ENCODE measurements at places on chromosomes 3 and 15.
A peak's percentile ranks its signal among the peaks of the same experiment; 100 is the strongest.

DNA sequence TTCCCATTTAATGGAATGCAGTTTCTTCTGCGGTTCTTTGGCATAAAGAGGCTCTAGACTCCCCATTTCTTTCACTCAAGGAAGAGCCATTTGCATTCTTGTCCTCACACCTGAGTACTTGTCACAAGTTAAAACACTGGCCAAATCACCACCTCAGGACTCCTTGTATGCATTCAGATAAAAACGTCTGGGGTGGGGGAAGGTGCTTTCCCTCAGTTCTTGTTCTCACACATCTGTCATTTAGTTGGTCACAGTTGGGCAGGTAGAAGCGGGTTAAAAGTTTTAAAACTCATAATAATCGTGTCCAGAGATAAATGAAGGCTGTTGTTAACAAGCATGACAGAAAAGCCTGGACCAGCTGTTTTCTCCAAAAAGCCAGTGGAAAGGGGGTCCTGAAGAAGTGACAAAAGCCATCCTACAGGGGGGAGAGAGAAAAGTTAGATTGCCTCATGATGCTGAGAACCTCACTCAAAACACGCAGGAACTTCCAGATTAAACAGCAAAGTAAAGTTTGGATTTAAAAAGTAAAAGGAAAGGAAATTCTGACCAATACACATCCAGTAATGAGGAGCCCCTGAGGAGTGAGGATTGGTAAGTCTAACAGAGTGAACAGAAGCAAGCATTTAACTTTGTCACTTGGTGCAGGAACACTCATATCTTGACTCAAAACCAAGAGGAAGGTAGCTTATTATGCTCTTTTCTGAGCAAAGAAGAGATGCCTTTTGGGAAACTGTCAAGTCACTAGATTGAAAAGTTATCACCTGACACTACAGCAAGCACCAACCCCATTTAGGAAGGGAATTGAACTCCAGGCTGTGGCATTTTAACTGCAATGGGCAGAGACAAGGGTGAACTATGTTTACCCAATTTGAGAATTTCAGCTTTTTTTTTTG is 2.8 kb downstream of the BCL2L10 start:
- no peak for DNase-seq

- no peak for DNase-seq
Observed at GRCh38 chr3:114829783-114830182, 317.3 kb downstream of the ZBTB20 start.

- DNase-seq: no peak
Observed at GRCh38 chr3:100360757-100361496, 26.4 kb downstream of the NIT2 start.

GRCh38 chr3:23913873-23914743 is 2.7 kb downstream of the NKIRAS1 start:
- no peak for DNase-seq

- DNase-seq: no peak
Observed at GRCh38 chr15:56496635-56497034, 31.7 kb upstream of the MNS1 start.

GRCh38 chr3:171615686-171616085 is 155.5 kb upstream of the TNIK start:
- DNase-seq: no peak

- DNase-seq: no peak
Observed at GRCh38 chr3:195207731-195208130, 63.2 kb downstream of the XXYLT1 start.

DNA sequence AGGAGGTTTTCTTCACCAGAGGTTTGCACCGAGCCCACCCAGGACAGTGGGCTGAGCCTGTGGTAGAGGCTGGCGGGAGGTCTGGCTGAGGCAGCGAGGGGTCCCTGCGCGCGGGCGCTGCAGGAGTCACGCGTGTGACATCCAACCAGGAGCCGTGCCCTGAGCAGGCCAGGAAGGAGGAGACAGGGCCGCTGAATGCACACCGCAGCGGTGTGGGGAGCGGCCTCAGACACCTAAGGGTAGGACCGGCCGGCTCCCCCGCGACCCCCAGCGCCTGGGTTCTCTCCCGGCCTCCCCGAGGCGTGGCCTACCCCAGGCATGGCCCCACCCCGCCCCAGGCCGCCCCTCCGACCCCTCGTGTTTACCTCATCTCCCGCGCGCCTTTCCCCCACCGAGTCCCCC is 412 bp downstream of the SLC41A3 start:
- DNase-seq: no peak

GRCh38 chr3:145118303-145118702 is 1042.7 kb downstream of the PLOD2 start:
- DNase-seq: no peak

DNA sequence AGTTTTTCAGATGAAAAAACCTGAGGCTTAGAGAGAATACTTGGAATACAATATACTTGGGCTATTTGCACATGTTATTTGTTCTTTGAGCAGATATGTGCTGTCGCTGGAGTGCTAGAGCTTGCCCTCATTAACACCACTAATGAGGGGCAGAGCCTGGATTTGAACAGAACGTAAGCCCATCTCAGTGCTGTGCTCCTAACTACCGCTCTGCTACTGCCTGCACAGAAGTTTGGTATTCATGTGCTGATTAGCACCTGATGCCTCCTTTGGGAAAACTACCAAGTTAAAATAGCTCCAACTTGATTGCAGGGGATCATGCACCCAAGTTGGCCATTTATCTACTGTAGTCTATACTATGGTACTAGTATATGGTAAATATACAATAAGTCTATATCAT is 3.6 kb downstream of the GPR87 start:
- no peak for DNase-seq

DNA sequence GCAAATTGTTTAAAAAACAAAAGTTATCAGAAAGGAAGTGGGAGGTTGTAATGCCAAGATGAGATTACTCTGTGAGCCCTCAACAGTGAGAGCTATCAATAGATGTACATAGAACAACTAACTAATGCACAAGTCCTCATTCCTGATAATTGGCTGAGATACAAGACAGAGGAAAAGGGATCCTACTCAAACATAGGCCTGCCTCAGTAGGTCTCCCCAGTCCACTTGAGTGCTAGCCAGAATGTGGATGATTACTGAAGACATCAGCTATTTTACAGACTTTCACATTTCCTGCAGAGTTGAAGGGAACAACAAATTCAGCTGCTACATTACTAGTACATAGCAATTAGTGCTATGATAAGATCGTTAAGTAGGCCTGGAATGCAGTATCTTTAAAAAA is 981.9 kb downstream of the TUSC7 start:
- no peak for DNase-seq

DNA sequence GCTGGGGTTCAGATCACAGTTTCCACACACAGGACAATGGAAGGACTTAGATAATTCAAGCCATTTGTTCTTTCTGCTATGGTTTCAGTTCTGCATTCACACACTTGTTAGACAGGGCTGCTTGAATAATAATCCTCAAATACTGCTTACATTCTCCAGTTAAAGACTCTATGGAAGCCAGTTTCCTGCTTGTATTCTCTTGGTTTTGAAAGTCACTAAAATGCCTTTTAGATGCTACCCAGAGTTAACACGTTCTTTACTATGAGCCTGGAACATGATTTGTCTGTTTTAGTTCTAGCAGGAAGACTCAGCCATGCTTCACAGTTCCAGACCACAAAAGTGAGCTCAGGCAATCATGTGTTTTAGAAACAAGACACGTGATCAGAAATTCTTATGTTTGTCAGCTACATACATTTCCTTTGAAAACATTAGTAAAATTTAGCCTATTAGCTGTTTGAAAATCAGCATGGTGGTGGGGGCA is 152.4 kb downstream of the LEKR1 start:
- DNase-seq: no peak

DNA sequence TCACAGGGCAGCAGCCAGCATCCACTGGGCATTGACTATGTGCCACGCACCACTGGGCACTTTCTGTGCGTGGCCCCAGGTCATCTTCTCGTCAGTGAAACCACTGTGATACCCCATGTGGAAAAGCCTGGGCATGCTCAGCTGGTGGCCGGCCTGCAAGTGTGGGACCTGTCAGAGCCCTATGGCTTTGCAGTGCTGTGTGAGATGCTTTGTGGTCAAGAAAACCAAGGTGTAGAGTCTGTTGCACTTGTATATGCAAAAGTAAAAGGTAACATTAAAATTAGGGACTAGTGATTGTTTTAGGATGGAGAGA is 69.5 kb downstream of the PGPEP1L start:
- no peak for DNase-seq

DNA sequence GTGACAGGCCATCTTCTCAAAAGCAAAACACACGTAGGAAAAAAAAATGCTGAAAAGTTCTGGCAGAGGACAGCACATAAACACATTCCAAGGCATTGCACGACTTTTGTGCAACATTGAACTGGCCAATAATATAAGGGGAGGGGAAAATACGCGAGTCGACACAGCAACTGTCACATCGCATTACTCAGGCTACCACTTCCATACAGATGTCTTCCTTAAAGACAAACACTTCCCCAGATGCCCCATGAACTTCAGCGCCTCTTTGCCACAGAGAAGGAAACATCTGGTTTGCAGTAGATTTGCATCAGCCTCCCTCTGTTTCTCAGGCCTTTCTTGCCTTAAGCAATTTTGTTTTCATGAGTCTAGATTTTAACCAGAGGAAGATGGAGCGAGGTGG is 144.4 kb upstream of the IGF1R start:
- DNase-seq: no peak

GRCh38 chr3:171643681-171644080 is 166.6 kb downstream of the PLD1 start:
- no peak for DNase-seq

- DNase-seq: no peak
Observed at GRCh38 chr15:22872936-22873701, 34.7 kb downstream of the NIPA2 start.

GRCh38 chr3:128383316-128384235 is 83.1 kb downstream of the DNAJB8 start:
- DNase-seq: peak; percentile 16

GRCh38 chr15:32041294-32041693 is 11.0 kb downstream of the CHRNA7 start:
- no peak for DNase-seq

DNA sequence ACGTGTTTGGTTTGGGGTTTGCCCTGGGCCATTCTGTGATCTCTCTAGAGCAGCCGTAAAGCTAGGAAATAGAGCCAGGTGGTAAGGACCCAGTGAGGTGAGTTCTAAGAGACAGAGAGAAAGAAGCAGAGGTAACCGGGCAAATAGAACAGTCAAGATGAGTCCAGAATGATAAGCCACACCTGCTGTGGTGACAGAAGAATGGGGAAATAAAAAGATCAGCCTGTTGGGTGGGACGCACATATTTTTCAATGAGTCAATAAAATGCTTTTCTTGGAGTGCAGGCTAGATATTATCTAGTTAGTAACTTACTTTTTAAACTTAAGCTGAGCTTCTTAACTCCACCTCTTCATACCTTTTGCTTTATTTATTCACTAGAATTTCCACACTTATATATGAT is 135.0 kb downstream of the NFKBIZ start:
- no peak for DNase-seq

DNA sequence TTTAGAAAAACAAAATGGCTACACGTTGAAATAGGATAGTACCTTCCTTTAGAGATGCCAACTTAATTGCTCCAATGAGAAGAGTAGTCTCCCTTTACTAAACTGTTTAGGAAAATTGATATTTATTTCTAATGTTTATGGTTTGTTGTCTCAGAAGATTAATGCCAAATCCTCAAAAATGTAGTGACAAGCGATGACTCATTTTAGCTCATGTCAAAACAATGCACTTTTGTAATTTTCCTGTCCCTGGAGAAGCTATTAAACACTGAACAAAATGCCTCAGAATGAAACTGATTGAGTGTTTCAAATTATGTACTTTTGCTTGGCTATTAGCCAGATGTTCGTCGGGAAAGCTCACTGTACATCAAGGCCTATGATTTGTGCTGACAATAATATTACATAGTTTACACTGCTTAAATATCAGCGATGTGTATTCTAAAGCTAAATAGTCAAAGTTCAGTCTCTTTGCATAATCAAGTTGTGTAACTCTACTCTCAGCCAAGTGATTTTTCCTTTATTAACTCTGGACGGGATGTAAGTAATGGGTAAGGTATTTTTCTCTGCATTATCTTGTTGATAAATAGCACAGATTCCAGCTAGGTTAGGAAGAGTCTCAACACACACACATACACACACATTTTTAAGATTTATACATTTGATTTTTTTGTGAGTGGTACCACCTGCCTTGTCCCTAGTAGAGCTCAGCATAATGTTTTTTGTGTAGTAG is 83.7 kb downstream of the CMSS1 start:
- DNase-seq: no peak

- no peak for DNase-seq
Observed at GRCh38 chr15:97319291-97319690, 641.2 kb upstream of the ARRDC4 start.

DNA sequence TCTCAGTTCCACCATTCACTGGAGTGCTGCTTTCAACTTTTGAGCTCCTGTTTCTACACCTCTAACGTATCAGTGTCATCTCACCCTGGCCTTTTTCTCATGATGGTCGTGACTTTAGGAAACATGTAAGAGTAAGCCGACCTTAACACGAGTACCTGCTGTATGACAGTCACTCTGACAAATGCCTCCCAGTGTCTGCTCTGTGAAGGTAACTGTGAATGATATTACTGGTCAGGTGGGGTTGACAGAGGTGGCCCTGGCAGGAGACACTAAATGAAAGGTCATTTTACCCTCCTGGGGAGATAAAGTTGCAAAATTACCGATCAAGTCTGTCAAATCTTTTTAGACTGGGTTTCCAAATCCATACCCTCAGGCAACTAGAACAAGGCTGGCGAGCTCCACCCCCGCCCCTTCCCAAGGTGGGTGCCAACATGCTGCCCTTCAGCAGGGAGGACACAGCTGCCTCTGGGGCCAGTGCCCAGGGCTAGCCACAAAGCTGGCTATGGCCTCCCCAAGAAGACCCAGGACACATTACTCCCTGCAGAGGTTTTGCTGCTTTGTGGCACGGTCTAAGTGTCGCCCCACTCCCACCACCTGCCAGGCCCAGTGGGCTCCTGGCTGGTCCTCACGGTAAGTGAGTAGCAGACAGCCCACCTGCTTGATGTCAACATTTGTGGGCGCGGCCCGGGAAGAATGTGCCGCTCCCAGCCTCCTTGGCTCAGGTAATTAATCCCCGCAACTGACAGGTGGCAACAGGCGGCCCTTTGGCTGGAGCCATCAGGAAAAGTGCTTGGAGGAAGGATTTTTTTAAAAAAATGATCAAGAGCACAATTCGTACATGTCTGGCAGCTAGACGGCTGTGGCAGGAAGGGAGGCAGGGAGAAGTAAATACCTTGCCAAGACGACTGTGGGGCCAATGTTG is 211.8 kb downstream of the TP63 start:
- no peak for DNase-seq

DNA sequence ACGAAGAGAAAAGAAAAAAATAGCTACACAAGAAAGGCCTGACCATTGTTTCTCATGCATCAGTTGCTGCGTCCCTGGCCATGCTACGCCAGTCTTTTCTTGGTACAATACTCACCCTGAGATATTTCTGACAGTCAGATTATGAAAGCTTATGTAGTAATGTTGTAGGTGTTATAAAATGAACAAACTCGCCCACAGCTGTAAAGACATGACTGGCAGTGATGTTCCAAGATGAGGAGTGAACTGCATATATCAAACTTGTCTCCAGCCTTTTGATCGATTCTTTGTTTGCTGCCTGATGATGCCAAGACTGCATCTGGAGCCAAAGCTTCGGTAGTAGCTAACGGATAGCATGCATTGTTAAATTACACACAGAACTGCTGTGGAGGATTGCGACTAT is 822.7 kb downstream of the TUSC7 start:
- no peak for DNase-seq

GRCh38 chr15:88345962-88346361 is 89.4 kb upstream of the NTRK3 start:
- DNase-seq: no peak
